ENCODE measurements at places on chromosomes 2 and 18.

GRCh38 chr2:159546716-159547430 lies 69.5 kb downstream of the BAZ2B start:
- DNase-seq: no peak

GRCh38 chr2:99445065-99445464 lies 44.8 kb downstream of the REV1 start:
- no peak for DNase-seq

- no peak for DNase-seq
Observed at GRCh38 chr2:25816249-25816648, 62.0 kb downstream of the ASXL2 start.

DNA sequence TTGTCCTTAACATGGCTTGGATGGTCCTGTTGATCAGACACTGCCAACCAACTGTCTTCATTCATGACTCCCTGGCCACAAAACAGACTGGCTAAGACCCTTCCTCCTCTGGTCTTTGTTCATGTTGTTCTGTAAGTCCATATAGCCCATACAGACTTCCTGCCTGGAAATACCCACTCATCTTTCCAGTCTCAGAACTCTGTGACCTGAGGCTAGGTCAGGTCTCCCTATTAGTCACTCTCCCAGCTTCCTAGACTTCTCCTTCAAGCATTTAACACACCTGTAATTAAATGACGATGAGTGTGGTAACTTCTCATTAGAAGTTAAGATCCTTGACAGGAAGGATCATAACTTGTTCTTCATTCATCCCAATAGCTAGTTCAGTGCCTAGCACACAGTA lies 56.3 kb downstream of the CCDC93 start:
- no peak for DNase-seq

DNA sequence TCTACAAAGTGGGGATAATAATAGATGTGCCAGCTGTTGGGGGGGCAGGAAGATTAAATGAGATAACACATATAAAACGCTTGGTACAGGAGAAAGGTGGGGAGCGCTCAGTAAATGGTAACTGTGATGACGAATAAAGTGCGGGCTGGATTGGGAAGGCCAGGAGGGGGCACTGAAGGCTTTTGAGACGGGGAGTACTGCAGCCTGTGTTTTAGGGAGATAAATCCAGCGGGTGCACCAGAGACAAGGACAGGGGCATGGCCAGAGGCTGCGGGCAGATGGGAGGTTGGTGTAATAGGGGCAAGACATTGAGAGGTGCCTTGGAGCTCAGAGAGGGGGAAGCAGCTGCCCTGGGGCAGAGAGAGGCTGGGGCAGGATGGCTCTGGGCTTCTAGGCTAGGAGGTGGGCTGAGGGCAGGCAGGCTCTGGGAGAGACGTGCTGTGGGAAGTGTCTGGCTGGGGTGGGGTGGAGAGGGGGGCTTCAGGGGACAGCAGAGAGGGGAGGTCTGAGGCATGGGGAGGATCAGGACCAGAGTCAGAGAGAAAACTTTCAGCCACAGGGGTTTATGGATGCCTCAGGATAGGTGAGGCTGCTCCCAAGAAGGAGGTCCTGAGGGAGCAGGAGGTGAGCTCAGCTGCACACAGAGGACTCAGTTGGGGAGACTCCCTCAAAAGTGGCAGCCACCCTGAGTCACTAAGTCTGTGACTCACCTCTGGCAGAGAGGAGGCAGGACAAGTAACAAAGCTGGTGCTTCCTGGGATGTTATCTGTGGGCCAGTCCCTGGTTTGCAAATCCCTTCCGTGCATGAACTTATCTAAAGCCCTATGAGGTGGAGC lies 18.8 kb downstream of the TEX44 start:
- no peak for DNase-seq

DNA sequence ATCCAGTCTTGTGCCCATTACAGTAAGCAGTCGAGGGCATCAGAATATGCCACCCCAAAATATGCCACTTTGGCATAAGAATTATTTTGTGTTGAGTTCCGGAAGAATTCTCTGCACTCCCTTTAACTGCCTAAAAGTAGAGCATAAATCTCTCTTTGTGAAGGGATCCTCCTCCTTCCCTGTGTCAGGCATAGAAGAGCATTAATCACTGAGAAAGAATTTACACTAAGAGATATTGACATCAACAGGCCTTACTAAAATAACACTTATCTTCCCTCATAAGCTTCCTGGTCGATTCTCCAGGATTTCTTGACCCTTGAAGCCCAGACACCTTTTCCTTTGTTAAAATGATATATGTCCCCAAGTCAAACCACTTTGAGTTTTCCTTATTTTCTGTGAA lies 27.6 kb upstream of the KYNU start:
- no peak for DNase-seq

DNA sequence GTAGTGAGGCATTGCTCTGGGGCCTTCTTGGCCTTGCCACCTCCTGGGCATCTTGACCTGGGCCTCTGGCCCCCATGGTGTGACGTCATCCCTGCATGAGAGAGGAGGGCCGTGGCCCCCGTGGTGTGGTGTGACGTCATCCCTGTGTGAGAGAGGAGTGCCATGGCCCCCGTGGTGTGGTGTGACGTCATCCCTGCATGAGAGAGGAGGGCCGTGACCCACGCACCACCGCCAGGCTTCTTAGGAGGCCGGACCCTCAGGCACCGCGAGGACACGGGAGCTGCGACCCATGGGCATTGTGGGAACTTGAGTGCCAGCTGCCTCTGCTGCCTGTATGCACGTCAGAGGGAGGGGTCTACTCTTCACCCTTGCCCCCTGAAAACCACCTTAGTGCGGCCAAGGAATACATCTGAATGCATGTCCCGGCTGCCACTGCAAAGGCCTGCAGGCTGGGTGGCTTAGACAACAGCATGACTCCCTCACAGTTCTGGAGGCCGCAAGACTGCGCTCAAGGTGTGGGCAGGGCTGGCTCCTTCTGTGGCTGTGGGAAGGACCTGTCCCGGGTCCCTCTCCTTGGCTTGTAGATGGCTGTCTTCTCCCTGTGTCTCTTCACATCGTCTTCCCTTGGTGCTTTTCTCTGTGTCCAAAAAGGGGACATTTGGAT lies 20.8 kb upstream of the OTOS start:
- DNase-seq: no peak

- no peak for DNase-seq
Observed at GRCh38 chr2:40450066-40450795, 1.7 kb downstream of the SLC8A1 start.

DNA sequence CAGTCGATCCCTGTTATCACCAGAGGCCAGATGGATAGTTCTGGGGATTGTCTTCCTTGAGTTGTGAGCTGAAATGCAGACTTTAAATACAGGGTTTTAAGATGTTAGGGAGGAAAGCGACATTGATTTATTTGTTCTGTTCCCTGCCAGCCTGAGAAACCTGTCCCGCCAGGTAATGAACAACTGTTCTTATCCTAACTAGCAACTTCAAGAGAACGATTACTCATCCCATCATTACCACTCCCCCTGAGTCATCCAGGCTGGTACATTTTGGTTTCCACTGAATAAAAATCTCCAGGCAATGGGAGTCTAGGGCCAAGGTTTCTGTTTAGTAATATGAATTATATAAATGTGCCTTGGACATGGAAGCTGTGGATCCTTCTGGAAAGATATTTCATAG lies 131.2 kb downstream of the LYPD6B start:
- DNase-seq: no peak
